BE2C (cell line): ENCODE measurements at places on chromosomes 1 and 21.

DNA sequence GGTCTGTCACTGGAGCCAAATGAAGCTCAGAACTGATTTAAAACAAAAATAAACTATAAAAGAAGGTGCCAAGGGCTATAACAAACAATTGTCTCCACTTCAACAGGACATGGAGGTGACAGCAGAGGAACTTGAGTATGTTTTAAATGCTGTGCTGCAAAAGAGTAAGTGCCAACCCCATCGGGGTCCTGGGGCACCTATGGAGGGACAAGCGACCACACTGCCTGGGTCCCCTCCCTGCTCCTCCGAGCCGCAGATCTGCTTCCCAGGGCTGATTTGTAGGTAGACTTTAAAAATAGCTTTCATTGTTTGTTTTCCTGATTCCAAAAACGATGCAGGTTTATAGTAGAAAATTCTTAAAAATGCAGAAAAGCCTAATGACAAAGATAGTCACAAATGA lies 42.8 kb downstream of the CAPN9 start:
- no peak for DNase-seq

GRCh38 chr1:50529510-50529909 lies 106.3 kb upstream of the DMRTA2 start:
- no peak for DNase-seq

DNA sequence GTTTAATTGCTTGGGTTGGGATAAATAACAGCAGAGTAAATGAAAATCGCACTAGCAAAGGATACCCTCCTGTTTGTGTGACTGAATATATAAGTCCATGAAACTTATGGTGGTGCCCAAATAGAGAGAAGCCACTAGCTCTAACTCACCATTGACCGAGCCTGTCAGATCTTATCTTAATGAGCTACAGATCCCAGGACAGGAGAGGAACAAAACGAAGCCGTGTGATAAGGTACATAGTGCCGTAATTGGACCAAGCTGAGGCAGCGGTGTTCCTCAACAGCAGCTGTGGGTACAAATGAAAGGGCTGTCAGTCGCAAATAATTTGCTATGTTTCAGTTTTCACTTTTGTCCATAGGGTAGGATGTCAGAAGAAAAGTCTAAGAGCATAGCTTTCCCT lies 276.1 kb downstream of the PTBP2 start:
- DNase-seq: peak; percentile 66

- no peak for DNase-seq
Measured at GRCh38 chr1:115325874-115326273, 12.2 kb downstream of the NGF start.

- no peak for DNase-seq
Measured at GRCh38 chr1:209626346-209627026, 25.7 kb downstream of the LAMB3 start.

- DNase-seq: no peak
Measured at GRCh38 chr1:185896863-185897262, 162.7 kb downstream of the HMCN1 start.

DNA sequence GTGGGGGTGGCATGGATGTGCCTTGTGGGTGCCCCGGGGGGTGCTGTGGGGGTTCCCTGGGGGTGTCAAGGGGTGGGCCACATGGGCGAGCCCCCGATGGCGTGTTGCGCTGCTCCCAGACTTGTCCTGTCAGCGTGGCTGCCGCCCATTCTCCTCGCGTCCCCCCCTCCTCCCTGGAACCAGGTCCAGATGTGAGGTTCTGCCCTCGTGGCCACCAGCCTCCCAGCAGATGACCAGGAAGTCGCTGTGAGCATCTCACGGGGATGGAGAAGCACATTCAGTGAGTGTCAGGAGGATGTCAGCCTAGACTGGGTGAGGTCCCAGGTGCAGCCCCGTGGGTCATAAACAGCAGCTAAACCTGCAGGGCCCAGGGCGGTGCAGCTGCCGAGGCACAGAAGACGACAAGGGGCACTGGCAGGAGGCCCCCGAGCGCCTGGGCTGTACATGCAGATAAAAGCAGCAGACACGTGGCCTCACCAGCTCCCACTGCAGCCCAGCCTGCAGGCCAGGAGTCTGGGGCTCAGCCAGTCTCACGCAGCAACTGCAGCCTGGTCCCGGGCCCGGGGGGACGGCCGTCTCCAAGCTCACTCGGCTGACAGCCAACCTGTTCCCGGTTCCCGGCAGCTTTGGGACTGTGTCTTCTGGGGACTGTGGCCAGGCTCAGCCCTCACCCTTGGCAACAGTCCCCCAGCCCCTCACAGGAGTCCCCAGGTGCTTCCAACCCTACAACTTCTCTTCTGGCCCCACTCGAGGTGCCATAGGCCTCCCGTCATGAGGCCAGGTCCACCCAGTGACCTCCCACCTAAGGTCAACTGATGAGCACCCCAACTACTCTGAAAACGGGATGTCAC lies 17.5 kb upstream of the COL6A2 start:
- DNase-seq: peak; percentile 77
